ENCODE measurements at places on chromosomes 2 and 18.

GRCh38 chr2:36569267-36569856, 28.6 kb downstream of the FEZ2 start:
- DNase-seq = no peak

GRCh38 chr18:74582642-74583041, 15.0 kb upstream of the ZNF407 start:
- no peak for DNase-seq

DNA sequence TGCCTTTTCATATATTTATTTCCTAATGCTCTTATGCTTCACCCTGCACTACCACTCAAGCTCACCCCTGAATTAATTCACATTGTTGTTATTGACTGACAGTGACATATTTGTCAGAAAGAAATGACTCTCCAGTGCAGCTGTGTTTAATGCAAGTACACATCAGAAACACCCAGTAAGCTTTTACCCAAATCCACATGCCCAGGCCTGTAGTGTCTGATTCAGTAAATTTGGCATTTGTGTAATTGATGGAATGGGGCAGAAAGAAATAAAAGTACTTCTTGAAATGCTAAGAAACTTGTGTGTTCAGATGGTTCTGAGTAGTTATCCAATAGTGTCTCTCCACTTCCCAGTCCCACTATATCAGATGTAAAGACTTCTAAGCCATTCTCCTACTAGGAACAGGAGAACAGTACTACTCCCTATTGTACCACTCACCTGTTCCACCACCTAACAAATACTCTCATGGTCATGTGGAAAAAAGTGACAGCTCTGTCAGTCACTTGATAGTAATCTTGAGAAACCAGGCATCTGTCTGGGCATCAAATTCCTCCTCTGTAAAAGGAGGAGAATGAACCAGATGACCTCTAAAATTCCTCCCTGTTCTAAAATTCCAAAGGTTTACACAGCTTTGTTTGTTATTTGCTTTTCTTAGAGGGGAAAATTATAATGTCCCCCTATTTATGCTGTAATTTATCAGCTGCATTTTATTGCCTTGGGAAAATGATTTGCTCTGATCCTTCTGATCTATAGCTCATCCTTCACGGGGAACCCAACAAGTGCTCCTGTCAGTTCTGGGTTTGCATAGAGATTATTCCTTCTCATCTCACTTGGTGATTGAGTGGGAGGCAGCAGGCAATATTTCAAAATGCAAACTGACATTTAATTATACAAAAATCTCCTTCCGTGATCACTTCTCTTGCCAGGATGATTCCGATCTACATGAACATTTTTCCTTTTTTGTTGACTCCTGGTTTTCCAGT, 70.9 kb downstream of the ZNF385B start:
- DNase-seq = no peak

DNA sequence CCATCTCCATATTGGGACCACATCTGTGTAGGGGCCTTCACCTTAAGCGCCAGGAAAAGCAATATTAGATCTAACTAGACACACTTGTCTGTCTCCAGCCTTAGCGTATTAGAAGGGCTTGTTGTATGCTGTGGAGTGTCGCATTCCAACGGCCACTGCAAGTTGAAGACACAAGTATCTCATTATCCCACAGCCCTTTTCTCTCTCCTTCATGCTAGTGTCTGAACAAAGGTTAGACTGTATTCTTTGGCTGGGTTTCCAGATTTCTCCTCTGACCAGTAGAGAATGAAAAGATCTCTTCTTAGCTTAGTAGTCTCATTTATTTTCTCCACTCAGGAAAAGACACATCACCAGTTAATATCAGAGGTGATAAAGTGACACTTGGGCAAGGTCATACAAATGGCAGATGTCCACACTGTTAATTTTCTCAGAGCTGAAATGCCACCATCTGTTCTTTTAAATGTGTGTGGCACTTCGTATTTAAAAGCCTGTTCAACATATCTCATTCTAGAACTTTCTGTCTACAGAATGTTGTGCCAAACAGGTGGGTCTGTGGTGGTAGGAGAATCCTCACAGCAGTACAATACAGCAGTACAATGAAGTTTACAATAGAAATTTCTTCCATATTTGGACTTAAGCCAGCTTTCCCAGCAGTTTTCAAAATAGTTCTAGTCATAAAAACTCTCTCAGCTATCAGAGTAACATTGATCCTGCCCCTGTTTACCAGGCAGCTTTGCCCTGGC, 94.0 kb upstream of the ITGA6 start:
- DNase-seq = no peak

DNA sequence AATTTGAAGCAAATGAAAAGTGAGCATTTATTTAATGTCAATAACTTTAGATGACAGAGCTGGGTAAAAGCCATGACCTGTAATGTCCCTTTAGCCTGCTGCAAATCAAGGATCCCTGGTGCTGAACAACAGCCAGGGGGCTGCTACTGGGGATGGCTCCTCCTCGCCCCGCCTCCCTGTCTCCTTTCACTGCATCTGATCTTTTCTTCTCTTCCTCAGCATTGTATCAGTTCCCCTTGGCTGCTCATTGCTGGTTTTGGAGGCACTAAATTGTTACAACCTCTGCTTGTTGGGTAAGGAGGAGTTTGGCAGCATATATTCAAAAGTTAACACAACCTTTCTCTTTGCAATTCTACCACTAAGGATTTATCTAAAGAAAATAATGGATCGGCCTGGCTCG, 236.3 kb upstream of the ID2 start:
- DNase-seq = no peak

GRCh38 chr2:3256157-3256556, 121.5 kb downstream of the EIPR1 start:
- DNase-seq = no peak
